Fibroblast of villous mesenchyme (primary cell): ENCODE measurements at places on chromosomes 7 and 10. TPM values are rescaled to one million over a fixed set of nuclear protein-coding genes. Genes with fewer than 3 reads are reported as not detected.

The SEMA3E gene
- 0.32 and 0.43 TPM in 2 replicates for total RNA-seq

The CUX1 gene
- total RNA-seq = 45.7 and 46.2 TPM in 2 replicates

The SSBP1 gene
- total RNA-seq = 105 and 111 TPM in 2 replicates

The FAM131B gene
- total RNA-seq = 1.3 and 2.2 TPM in 2 replicates

The NRCAM gene
- 0.97 and 1.3 TPM in 2 replicates for total RNA-seq

The CSGALNACT2 gene
- 13.2 and 17.3 TPM in 2 replicates for total RNA-seq

The UMAD1 gene
- total RNA-seq = 8.4 and 13.8 TPM in 2 replicates

The ADRB1 gene
- not detected in 2 replicates for total RNA-seq

The SPDYE9 gene
- total RNA-seq = not detected in 2 replicates

The LMOD2 gene
- total RNA-seq = not detected in 2 replicates

The ATOH7 gene
- under 0.01 TPM in 1 of 2 replicates, not detected in the other for total RNA-seq

The LRRC17 gene
- 39.9 and 70.0 TPM in 2 replicates for total RNA-seq

The CLDN3 gene
- total RNA-seq = not detected in 2 replicates

The SH2D4B gene
- under 0.01 TPM in 1 of 2 replicates, not detected in the other for total RNA-seq

The CCL24 gene
- total RNA-seq = not detected in 2 replicates

The LRRN3 gene
- total RNA-seq = 0.64 and 0.86 TPM in 2 replicates

The PRPS1L1 gene
- total RNA-seq = not detected in 2 replicates

The SPDYE11 gene
- total RNA-seq = not detected in 2 replicates

The NOS3 gene
- 1.3 and 3.5 TPM in 2 replicates for total RNA-seq

The ADCYAP1R1 gene
- total RNA-seq = under 0.01 TPM in 1 of 2 replicates, not detected in the other
